Ovary (tissue), 10 donors: ENCODE measurements at places on chromosomes 7 and 10. TPM values are rescaled to one million over a fixed set of nuclear protein-coding genes. Genes with fewer than 3 reads are reported as not detected.

- no peak for DNase-seq
These were observed 138.0 kb downstream of the FRMD4A start for GRCh38 chr10:14192746-14193145.

DNA sequence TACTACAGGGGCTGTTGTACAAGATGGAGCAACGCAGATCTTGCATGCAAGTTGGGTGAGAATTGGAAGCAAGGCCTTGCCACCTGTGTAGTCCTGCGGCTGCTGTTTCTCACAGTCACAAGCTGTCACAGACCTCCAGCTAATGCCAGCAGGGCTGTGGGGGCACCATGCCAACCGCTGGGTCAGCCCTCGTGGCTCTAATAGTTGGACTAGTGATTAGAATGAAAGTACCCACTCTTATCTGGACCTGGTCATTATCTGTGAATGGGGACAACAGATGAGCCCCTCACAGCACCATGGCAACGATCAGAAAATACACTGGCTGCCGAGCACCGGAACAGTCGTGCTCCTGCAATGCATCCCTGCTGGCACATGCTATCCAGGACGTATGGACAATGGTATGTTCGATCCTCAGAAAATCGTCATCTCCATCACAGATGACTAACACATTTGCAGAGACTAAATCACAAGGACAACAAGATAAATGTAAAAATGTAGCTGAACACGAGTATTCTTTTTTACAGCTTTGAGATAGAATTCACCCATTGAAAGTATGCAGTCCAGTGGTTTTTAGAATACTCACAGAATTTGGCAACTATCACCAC is 80.4 kb upstream of the CALN1 start:
- DNase-seq, result no peak

GRCh38 chr7:16841681-16842080 is 36.9 kb upstream of the AGR2 start:
- no peak for DNase-seq

DNA sequence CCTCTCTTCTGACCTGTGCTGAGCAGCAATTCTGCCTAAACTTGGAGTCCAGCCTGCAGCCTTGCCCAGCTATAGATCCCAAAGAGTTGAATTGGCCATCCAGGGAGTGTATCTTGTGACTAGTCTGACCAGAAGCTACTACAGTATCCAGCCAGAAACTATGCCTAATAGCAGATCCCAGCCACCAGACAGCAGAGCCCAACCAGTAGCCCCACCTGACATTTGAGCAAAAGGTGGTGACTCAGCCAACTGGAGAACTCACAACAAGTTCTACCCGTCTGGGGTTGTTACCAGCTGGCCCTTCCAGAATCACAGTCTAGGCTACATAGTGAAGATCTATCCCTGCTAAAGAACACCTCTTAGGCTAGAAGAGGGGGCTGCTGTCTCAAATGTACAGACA is 315.0 kb downstream of the CRPPA start:
- no peak for DNase-seq

DNA sequence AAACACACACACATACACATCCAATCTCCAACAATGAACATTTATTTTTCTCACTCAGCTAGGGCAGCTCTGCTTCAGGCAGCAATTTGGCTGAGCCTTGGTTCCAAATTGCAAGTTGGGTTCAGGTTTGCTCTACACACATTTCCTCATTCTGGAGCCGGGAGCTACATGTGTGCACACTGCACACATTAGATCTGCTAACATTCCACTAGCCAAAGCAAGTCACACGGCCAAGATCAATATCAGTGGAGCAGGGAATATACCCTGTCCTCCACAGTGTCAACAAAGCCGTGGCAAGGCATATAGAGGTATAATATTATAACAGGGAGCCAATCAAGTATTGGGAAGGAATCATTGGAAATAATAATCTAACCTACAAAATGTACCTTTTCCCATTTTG is 57.5 kb upstream of the PPP1R3C start:
- no peak for DNase-seq

GRCh38 chr7:9028012-9028411 is 594.6 kb downstream of the NXPH1 start:
- DNase-seq, result no peak

DNA sequence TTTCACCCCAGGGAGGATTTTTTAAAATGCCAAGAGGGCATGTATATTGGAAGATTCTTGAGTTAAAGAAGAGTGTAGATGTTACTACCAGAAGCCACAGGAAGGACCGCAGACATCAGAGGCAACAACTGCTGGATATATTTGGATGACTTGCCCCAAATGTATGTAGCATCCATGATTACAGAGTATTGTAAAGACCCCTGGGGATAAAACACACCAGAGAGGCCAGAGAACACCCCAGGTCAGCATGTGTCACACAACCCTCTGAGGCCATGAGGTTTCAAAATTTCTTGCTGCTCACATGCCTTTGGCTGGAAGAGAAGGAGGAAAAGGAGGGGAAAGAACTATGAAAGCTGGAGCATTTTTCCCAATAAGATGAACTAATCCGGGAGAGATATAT is 108.0 kb upstream of the LSM8 start:
- DNase-seq, result no peak

DNA sequence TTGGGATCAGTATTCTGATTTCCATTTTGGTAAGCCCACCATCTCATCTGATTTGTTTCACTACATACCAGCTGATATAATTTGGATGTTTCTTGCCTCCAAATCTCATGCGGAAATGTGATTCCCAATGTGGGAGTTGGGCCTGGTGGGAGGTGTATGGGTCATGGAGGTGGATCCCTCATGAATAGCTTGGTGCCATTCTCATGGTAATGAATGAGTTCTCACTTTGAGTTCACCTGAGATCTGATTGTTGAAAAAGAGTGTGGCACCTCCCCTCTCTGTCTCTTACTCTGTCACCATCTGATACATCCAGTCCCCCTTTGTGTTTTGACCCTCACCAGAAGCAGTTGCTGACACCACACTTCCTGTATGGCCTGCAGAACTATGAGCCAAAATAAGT is 347.3 kb downstream of the ARL4A start:
- no peak for DNase-seq

GRCh38 chr10:123068087-123068853 is 59.5 kb downstream of the ACADSB start:
- no peak for DNase-seq

- DNase-seq, result no peak
These were observed 235.5 kb upstream of the PLXDC2 start for GRCh38 chr10:19580691-19581090.

DNA sequence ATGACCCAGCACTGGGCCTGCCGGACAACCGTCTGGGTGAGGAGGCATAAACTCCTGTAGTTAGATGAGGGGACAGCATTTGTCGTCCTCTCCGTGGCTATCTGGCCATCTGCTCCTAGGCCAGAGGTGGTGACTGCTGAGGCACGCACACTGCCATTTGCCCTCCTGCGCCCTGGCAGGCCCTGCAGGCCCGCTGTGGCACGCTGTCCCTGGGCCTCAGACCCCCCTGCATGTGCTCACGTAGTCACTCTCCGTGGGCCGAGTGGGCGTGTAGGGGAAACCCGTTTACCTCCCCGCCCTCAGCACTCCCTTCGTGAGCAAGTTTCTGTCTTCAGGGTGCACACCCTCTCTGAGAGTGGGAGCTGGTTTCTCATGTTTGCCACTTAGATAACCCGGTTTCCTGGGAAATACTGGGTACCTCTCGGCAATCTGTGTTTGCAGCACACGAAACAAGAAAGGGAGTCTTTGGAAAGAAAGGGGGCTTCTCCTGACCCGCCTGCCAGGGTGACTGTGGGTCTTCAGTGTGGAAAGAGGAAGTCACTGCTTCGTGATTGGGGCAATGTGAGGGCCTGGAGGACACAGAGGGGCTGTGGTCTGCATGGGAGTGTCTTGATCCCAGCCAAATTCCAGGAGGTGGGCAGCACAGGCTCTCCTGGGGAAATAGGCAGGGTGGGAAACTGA is 10.8 kb downstream of the ADAMTS14 start:
- DNase-seq, result no peak

DNA sequence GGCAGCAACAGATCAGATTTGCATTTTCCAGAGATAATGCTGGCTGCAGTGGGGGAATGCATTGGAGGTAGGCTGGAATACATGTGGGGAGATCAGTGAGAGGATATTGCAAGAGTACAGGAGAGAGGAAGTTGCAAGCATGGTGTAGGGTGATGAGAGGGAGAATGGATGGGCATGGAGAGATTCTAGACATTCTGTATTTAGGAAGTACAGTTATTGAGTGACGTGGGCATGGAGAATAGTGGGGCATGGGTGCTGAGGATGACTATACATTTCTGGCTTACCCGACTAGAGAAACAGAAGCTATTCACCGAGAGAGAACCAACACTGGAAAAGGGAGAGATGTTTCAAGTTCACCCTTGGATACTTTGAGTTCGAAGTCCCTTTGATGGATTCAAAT is 116.9 kb upstream of the SVIL start:
- DNase-seq, result no peak

Gene PAX4
- not detected for total RNA-seq

Gene BCAP29
- 37.5 TPM for total RNA-seq

Gene CLDN3
- not detected for total RNA-seq

Gene MMP21
- total RNA-seq, result 1.6 TPM

Gene UTF1
- total RNA-seq, result 9.3 TPM

Gene LIPM
- not detected for total RNA-seq

Gene ACBD7
- total RNA-seq, result 0.25 TPM

Gene HOXA13
- total RNA-seq, result not detected

Gene KDM7A
- total RNA-seq, result 6.9 TPM
